ENCODE measurements at places on chromosomes 3 and 15.

- DNase-seq: no peak
These were observed 297.0 kb upstream of the LRRFIP2 start for GRCh38 chr3:37471425-37471824.

GRCh38 chr15:83207660-83208366 lies at the start of gene HDGFL3:
HDGFL3 (minus strand) TSS chr15:83207823; CDS start chr15:83207414, 409 bp downstream.
- DNase-seq: peak; percentile 70

- no peak for DNase-seq
These were observed 67.3 kb downstream of the THSD4 start for GRCh38 chr15:71182522-71182921.

- no peak for DNase-seq
These were observed 46.2 kb upstream of the PRTG start for GRCh38 chr15:55789066-55789660.

- no peak for DNase-seq
These were observed 67.6 kb upstream of the NTRK3 start for GRCh38 chr15:88323976-88324740.

GRCh38 chr3:62667714-62668113 lies 207.5 kb downstream of the CADPS start:
- no peak for DNase-seq

DNA sequence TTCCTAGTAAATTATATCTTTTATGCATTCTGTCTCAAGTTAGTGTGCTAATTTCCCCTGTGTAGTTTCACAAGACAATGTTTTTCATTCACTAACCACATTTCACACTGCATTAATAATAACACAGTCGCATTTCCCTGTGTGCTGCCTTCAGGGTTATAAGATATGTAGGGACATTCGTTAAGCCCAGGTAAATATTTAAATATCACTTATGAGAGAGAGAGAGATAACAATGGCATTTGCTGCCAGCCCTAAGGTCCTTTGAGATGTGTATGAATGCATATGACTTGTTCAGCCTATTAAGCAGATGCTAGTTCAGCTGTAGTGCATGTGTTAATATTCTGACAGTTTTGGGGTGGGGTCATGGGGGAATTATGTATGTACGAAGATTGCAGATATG lies 876.7 kb downstream of the NAALADL2 start:
- DNase-seq: no peak

GRCh38 chr15:60363903-60364611 lies 33.7 kb downstream of the ANXA2 start:
- DNase-seq: no peak

DNA sequence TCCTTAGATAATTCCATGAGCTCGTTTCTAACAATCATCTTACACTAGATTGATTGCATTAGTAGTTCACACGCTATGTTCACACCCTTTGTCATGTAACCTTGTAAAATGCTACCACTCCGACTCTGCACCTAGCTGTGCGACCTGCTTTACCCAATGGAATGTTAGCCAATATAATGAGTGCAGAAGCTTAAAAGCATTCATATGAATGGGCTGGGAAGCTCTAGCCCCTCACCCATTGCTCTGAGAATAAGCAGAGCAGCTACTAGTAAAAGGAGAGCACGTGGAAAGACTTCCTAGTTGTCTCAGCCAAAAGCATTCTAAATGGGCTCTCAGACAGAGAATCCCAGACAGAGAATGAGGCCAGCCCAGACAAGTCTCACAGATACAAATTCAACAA lies 410.6 kb upstream of the UBE2E2 start:
- DNase-seq: no peak

DNA sequence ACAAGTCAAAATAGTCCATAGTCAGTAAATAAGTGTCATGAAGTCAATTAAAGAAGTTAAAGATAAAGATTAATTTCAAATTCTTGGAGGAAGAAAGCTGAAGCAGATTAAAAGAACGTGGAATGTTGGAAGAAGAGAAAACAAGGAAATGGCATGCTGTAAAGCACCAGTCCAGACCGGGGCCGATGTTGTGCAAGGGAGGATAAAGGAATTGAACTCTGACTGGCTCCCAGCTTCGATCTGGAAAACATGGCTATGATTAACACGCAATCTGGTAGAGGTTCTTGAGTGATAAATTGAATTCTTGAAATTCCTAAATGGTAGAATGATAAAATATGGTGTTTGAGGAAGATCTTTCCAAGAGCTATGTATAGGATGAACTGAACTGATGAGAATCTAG lies 194.4 kb downstream of the MEIS2 start:
- DNase-seq: no peak

- no peak for DNase-seq
These were observed 160.1 kb downstream of the NEK10 start for GRCh38 chr3:27208961-27209616.

DNA sequence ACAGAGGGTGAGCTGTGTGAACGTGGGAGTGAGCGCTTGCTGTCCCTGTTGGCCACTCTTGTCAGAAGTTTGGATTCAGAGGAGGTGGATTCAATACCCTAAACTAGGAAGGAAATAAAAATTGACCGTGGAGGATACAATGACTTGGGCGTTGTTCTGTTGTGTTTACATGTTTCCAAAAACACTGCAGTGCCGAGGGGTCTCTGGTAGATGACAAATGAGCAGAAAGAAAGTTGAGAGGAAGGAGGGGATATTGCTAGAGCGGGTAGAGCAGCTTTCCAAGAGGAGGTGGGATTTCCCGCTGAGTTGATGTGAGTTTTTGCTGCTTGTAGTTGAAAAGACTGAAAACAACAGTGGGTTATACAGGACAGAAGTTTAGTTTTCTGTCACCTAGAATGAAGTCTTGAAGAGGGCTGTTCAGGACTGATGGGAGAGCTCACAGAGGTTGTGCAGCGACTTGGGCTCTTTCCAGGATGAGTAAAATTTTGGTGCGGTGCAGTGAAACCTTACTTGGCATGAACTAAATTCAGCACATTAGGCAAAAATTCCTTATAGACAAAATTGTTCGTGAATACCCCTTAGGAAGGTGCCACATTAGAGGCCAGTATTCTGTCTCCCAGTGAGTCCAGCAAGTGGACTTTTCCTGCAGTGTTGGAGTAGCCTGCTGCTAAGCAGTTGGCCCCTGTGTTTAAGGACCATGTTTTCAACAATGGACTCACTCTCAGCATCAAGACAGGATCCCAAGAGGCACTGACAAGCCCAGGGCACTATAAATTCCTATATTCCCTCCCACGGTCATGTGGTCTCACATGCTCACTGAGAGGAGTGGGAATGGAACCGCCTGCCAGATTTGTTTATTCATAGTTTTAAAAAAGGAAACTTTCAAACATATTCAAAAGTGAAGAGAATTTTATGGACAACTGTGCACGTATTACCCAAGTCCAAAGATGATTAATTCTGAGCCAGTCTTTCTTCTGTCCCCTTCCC lies 435.0 kb upstream of the C2CD4B start:
- DNase-seq: no peak

GRCh38 chr15:60494108-60494507 lies 15.2 kb upstream of the ICE2 start:
- DNase-seq: no peak

GRCh38 chr3:37765591-37766488 lies 95.8 kb upstream of the CTDSPL start:
- no peak for DNase-seq

DNA sequence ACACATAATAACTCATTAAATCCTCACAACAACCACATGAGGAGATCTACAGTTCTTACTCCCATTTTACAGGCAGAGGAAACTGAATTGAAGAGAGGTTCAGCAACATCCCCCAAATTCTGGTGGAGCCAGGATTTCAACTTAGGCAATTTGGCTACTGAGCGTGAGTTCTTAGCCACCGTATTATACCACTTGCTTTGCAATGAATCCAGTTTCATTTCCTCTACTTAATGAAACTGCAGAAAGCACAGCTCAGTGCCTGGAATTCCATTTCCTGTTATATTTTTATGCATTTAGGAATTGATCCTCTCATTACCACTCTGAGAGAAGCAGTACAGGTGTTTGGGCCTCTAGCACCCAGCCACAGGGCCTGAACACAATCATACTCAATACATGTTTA lies 4.3 kb downstream of the ZNF860 start:
- DNase-seq: no peak

GRCh38 chr3:113213896-113214587 lies 2.7 kb downstream of the BOC start:
- DNase-seq: no peak

DNA sequence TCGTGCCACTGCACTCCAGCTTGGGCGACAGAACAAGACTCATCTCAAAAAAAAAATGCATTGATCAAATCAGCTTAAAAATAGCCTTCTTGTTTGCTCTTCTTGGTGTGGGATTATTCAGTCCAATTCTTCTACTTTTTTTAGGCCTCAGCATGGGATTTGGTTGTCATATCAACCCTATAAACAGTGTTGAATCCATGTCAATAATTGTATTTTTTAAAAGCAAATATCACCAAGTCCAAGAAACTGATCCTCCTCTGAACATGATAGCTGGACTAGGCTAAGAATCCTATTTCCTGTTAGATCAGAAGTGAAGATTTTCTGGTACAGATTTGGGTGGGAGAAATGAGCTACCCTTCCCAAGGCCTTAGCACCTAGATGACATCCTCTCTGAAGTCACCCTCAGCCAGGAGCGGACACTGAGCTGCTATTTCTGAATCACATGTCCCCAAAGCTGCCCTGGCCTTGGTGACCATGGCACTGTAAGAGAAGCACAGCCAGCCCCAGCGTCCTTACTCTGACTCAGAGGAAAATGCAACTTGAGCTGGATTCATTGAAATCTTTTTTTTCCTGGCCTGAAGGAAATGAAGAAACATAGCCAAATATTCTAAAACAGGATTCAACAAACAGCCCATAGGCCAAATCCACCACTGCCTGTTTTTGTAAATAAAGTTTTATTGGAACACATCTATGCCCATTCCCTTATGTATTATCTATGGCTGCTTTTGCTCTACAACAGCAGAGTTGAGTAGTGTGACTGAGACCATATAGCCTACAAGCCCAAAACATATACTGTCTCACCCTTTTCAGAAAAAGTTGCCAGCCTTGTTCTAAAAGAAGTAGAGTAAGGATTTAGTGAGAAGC lies 215.9 kb upstream of the CTDSPL start:
- DNase-seq: peak; percentile 44

GRCh38 chr3:80550174-80550573 lies 782.4 kb upstream of the ROBO1 start:
- no peak for DNase-seq

- no peak for DNase-seq
These were observed 60.7 kb upstream of the ALDH1A3 start for GRCh38 chr15:100818927-100819326.

GRCh38 chr15:35690698-35691116 lies 144.7 kb upstream of the DPH6 start:
- no peak for DNase-seq

GRCh38 chr3:9730657-9731205 lies 804 bp upstream of the BRPF1 start:
- DNase-seq: no peak

Measured in NCI-H146 (cell line).